Karpas-422 (cell line): ENCODE measurements at places on chromosomes 6 and 20. TPM values are rescaled to one million over a fixed set of nuclear protein-coding genes. Genes with fewer than 3 reads are reported as not detected.

Gene HTR1B
- not detected in 2 replicates for total RNA-seq

Gene SIRPA
- total RNA-seq: 0.30 and 0.36 TPM in 2 replicates

Gene ADGRF4
- total RNA-seq: not detected in 2 replicates

Gene VWA7
- 0.29 and 0.34 TPM in 2 replicates for total RNA-seq

Gene SSTR4
- total RNA-seq: not detected in 2 replicates

- H3K4me3 ChIP-seq: no peak overlapping the region
- H3K4me1 ChIP-seq: no peaks in the 10 kb centered on the region
- peak; percentile 70 for DNase-seq
- H3K36me3 ChIP-seq: no peaks in the 10 kb centered on the region
Measured at GRCh38 chr20:58822149-58822548, 28.6 kb downstream of the GNAS-AS1 start.

GRCh38 chr6:19723545-19723944, 113.6 kb upstream of the ID4 start:
- no peak overlapping the region for H3K27ac ChIP-seq
- no peak overlapping the region for H3K4me3 ChIP-seq
- no peaks in the 10 kb centered on the region for H3K4me1 ChIP-seq
- H3K36me3 ChIP-seq: no peaks in the 10 kb centered on the region
- no peaks in the 10 kb centered on the region for H3K27me3 ChIP-seq
- no peak for DNase-seq

DNA sequence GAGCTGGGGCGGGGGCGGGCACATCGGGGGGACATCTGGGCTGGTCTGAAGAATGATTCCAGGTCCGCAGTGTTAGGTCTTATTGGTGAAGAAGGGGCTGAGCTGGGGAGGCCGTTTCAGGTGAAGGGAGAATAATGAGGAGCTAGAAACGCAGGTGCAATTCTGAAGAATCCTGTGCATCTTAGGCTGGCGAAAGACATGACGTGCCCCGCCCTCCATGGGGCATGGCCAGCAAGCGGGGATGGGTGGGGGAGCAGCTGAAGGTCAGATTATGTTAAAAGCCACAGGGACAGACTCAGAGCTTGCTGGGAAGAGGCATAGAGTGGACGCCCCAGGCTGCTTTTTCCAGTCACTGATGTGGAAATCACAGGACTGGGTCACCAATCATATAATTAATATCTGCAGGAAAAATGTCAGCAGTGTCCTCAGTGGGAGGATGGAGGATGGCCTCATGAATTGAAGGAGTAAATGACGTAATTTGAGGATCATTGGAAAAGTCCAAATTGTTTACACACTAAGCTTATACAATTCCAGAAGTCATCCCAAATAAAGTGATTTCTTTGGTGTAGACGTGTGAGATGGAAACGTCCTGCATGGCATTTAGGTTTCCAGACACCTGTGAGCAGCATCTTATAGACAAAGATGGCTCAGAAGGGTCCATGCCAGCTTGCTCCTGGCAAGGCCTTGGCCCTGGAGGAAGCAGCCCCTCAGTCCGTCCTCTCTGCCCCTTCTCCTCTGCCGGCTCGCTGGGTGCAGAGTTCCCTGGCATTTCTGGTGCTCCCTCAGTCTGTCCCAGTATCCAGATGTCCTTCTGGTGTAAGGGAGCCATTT, 109.6 kb upstream of the FRMD1 start:
- H3K36me3 ChIP-seq: no peaks in the 10 kb centered on the region
- H3K27ac ChIP-seq: no peak overlapping the region
- no peak for DNase-seq
- H3K4me3 ChIP-seq: no peak overlapping the region
- H3K4me1 ChIP-seq: no peaks in the 10 kb centered on the region

- H3K27me3 ChIP-seq: no peaks in the 10 kb centered on the region
- H3K27ac ChIP-seq: no peak overlapping the region
- H3K4me3 ChIP-seq: no peak overlapping the region
- H3K4me1 ChIP-seq: no peaks in the 10 kb centered on the region
- DNase-seq: no peak
- peaks cover 31% of the 10 kb centered on the region; the same call in 1 of the 2 replicates for H3K36me3 ChIP-seq
Measured at GRCh38 chr20:32845786-32846185, 12.9 kb upstream of the EFCAB8 start.

DNA sequence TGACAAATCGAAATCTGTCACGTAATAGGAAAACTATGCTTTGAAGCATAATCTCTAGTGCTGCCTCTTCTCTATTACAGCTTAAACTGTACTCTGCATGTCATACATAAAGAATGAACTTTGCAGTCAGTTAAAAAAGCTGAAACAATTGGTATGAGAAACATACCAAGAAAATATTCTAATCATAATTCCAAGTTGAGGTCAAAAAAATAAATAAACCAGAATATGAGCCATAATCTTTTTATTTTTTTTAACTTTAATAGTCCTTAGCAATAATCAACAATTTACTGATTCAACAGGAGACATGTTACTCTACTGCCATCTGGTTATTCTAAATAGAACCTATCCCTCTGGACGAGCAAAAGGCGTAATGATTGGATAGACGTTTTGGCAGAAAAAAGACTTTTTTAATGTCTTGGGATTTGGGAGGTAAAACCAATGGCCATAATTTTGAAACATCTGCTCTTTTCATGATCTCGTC, 224.4 kb upstream of the FLRT3 start:
- no peak overlapping the region for H3K27ac ChIP-seq
- no peaks in the 10 kb centered on the region for H3K27me3 ChIP-seq
- H3K4me1 ChIP-seq: no peaks in the 10 kb centered on the region
- no peak for DNase-seq
- H3K4me3 ChIP-seq: no peak overlapping the region
- H3K36me3 ChIP-seq: no peaks in the 10 kb centered on the region

DNA sequence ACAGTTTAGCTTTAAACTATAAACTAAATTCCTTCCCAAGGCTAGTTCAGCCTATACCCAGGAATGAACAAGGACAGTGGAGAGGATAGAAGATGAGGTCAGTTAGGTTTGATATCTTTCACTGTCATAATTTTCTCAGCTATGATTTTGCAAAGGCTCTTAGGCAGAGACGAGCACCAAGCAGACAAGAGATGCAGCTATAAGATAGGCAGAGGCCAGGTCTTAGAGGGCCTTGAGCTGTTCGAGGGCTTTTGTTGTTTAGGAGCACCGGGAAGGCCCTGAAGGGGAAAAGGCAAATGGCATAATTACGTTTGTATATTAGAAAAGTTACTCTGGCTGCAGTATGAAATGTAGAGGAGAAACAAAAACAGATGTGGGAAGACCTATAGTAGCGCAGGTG, 59.8 kb downstream of the DOP1A start:
- H3K27me3 ChIP-seq: no peaks in the 10 kb centered on the region
- no peak overlapping the region for H3K27ac ChIP-seq
- no peaks in the 10 kb centered on the region for H3K4me1 ChIP-seq
- no peak overlapping the region for H3K4me3 ChIP-seq

- no peaks in the 10 kb centered on the region for H3K36me3 ChIP-seq
- no peaks in the 10 kb centered on the region for H3K4me1 ChIP-seq
- no peaks in the 10 kb centered on the region for H3K27me3 ChIP-seq
- no peak overlapping the region for H3K4me3 ChIP-seq
- DNase-seq: no peak
Measured at GRCh38 chr6:56899311-56899710, 55.6 kb upstream of the BEND6 start.

- DNase-seq: no peak
- no peaks in the 10 kb centered on the region for H3K27me3 ChIP-seq
- 0 out of 2 replicates have a peak, but pooled peaks cover 2% of the 10 kb centered on the region for H3K4me1 ChIP-seq
- H3K36me3 ChIP-seq: peaks cover 53% of the 10 kb centered on the region
Measured at GRCh38 chr6:158311626-158312025, 639 bp upstream of the TULP4 start.

DNA sequence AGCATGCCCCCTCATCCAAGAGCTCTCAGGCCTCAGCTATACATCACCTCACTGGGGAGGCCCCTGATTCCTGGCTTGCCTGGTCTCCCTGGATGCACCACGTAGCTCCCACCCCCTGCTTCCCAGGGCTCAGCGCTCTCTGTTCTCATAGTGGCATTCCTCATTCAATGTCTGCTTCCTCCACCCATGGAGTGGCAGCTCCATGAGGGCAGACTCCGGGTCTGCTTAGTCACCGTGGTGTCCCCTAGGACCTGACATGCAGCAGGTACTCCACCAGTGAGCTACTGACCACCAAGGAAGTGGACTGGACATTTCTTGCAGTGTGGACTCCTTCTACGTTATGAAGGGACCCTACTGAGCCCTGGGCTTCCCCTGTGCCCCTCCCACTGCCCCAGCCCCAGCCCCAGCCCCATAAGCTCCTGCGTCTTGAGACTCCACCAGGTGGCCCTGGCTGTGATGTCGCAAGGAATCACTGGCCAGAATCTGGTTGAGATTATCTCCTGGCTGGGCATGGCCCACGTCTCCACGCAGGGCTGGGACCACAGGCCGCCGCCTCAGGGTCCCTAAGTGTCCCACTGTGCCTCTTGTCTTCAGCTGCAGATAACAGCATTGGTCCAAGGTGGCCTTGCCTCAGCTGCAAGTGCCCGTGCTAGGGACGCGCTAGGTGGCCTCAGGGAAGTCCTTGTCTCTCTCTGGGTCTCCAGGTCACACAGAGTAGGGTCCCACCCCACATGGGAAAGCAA, 26.7 kb downstream of the CEBPB start:
- no peaks in the 10 kb centered on the region for H3K4me1 ChIP-seq
- no peak overlapping the region for H3K27ac ChIP-seq
- H3K27me3 ChIP-seq: 0 out of 2 replicates have a peak, but pooled peaks cover 2% of the 10 kb centered on the region
- DNase-seq: no peak
- H3K4me3 ChIP-seq: no peak overlapping the region

DNA sequence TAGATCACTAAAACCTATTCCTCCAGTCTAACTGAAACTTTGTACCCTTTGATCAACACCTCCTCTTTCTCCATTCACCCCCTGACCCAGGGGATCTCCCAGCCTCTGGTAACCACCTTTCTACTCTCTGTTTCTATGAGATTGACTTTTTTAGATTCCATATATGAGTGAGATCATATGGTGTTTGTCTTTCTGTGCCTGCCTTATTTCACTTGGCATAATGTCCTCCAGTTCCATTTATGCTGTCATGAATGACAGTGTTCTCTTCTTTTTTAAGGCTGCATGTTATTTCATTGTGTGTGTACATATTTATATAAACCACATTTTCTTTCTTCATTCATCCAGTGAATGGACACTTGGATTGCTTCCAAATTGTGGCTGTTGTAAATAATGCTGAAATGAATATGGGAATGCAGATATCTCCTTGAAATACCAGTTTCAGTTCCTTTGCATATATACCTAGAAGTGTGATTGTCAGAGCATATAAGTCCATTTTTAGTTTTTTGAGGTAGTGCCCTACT, 57.7 kb downstream of the DHX35 start:
- no peaks in the 10 kb centered on the region for H3K27me3 ChIP-seq
- H3K4me1 ChIP-seq: peaks cover 7% of the 10 kb centered on the region
- H3K4me3 ChIP-seq: no peak overlapping the region
- H3K27ac ChIP-seq: no peak overlapping the region

DNA sequence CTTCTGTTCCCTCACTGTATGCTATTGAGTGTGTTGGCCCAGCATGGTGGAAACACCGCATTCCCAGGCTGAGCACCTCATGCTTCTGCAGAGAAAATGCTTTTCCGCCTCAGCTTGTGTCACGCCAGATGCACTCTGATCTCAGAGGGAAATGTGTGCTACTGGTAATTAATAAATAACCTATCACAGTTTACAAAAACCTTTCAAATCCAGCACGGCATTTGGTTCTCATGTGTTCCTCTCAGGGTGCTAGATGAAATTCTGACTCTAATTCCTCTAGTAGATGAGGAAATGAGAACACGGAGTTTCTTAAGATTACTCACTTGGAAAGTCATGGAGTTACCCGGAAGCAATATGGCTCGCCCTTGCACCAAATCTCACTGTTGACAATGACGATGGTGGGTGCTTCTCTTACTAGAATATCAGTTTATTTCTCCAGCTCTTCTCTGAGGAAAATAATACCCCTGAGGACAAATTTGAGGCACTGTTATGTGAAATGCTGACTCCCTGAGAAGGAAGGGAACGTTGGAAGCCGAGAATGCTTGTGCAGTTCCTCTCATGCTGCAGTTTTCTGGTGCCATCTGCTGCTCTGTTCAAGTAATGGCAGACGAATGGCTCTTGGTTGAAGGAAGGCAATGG, 116.6 kb downstream of the RNF144B start:
- no peak overlapping the region for H3K27ac ChIP-seq
- H3K36me3 ChIP-seq: no peaks in the 10 kb centered on the region
- peaks cover 17% of the 10 kb centered on the region for H3K4me1 ChIP-seq
- DNase-seq: peak; percentile 89
- H3K4me3 ChIP-seq: peak overlapping the region; percentile 64

GRCh38 chr6:1244278-1244677, 67.6 kb upstream of the FOXQ1 start:
- no peaks in the 10 kb centered on the region for H3K4me1 ChIP-seq
- no peak for DNase-seq
- no peak overlapping the region for H3K4me3 ChIP-seq
- H3K27me3 ChIP-seq: no peaks in the 10 kb centered on the region

DNA sequence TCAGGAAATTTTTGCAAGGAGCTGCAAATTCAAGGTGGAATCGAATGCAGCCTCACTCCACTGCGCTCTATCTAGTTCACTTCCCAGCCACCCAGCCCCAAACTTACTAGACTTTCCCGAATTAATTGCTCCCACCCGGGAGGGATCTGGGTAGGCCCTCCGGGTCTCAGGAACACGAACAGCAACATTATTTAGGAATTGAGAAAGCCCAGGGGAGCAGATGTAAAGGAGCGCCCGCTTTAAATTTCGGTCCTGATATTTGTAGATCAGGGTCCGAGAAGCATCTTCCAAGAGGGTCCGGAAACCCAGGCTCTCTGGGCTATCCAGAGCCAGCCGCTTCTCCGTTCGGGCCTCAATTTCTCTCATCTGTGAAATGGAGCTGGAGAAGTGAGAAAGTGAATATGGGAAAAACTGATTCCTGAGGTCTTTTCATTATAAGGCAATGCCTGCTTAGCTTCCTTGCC, 490 bp upstream of the ID1 start:
- H3K27ac ChIP-seq: no peak overlapping the region
- no peak for DNase-seq
- peaks cover 19% of the 10 kb centered on the region for H3K4me1 ChIP-seq
- H3K27me3 ChIP-seq: no peaks in the 10 kb centered on the region
- peak overlapping the region; percentile 79 for H3K4me3 ChIP-seq

- no peak overlapping the region for H3K4me3 ChIP-seq
- no peaks in the 10 kb centered on the region for H3K36me3 ChIP-seq
- peaks cover 30% of the 10 kb centered on the region for H3K4me1 ChIP-seq
- no peak overlapping the region for H3K27ac ChIP-seq
- no peaks in the 10 kb centered on the region for H3K27me3 ChIP-seq
Measured at GRCh38 chr6:36682328-36683144, 4.0 kb downstream of the CDKN1A start.
